T-helper 2 cell treated with Interferon-gamma antibody and Interleukin-4, amounts not matched to agents 100 ng/mL and 5 ng/mL, for 36 hours (primary cell): ENCODE measurements at places on chromosomes 1 and 21. TPM values are rescaled to one million over a fixed set of nuclear protein-coding genes. Genes with fewer than 3 reads are reported as not detected.

The NPHS2 gene
- not detected in 2 replicates for total RNA-seq

The OR2T11 gene
- not detected in 2 replicates for total RNA-seq

The ZYG11A gene
- total RNA-seq: 0.39 and 0.57 TPM in 2 replicates

The E2F2 gene
- 85.6 and 87.7 TPM in 2 replicates for total RNA-seq

The AMY1C gene
- total RNA-seq: not detected in 2 replicates

The SLFNL1 gene
- 0.20 and 0.27 TPM in 2 replicates for total RNA-seq

The S100A7 gene
- not detected in 2 replicates for total RNA-seq

The DFFB gene
- 11.2 and 12.7 TPM in 2 replicates for total RNA-seq

The GRHL3 gene
- not detected in 2 replicates for total RNA-seq

The SPATA45 gene
- total RNA-seq: not detected in 2 replicates

The FMO1 gene
- not detected in 2 replicates for total RNA-seq

The LCE7A gene
- total RNA-seq: not detected in 2 replicates

The IL12RB2 gene
- 27.2 and 27.8 TPM in 2 replicates for total RNA-seq

The PFKFB2 gene
- total RNA-seq: 1.2 and 1.6 TPM in 2 replicates

The FGR gene
- total RNA-seq: 0.14 and 0.23 TPM in 2 replicates

The SLC9C2 gene
- not detected in 2 replicates for total RNA-seq
